ENCODE measurements at places on chromosomes 7 and 10.

DNA sequence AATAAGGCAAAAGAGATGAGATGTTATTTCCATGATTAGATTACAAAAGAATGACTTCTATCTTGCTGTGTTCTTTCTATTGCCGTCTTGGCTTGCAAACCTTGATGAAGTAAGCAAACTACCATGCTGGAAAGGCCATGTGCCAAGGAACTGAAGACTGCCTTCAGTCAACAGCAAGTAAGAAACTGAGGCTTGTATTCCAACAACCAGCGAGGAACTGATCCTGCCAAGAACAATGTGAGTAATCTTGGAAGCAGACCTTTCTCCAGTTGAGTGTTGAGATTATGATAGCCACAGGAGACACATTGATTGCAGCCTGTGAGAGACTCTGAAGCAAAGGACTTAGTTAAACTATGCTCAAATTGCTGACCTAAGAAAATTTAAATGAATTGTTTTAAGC is 164.6 kb upstream of the GRM3 start:
- DNase-seq: no peak

- no peak for DNase-seq
These were observed 34.8 kb downstream of the KDM7A start for GRCh38 chr7:140142031-140142430.

- DNase-seq: no peak
These were observed 145.8 kb downstream of the CDH23 start for GRCh38 chr10:71542478-71542877.

- no peak for DNase-seq
These were observed 48.0 kb downstream of the RHOBTB1 start for GRCh38 chr10:60896033-60896432.

All from activated CD4-positive, alpha-beta T cell treated with anti-CD3 and anti-CD28 coated beads, Interleukin-2, amount 50 U/mL, for 24 hours (primary cell).